ENCODE measurements at places on chromosomes 7 and 10. TPM values are rescaled to one million over a fixed set of nuclear protein-coding genes. Genes with fewer than 3 reads are reported as not detected.

The SLK gene
- 54.2 TPM for total RNA-seq

The EIF4H gene
- total RNA-seq, result 241 TPM

- no peak overlapping the region for H3K4me3 ChIP-seq
- H3K27ac ChIP-seq, result no peak overlapping the region
- peak; percentile 86 for DNase-seq
- H3K36me3 ChIP-seq, result no peaks in the 10 kb centered on the region
Observed at GRCh38 chr7:40887099-40887498, 752.3 kb downstream of the SUGCT start.

DNA sequence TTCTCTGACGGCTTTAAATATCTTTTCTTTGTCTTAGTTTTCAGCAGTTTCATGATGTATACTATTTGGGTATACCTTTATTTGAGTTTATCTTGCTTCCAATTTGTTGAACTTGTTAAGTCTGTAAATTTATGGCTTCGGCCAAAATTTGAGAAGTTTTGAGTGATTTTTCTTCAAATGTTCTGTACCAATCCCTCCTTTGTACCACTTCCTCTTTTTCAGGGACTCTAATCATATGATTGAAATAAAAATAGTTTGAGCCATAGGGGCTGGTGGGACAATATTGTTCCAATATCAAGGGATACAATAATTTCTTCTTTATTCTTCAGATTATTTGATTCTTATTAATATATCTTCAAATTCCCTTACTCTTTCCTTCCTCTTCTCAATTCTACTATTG lies 43.1 kb upstream of the CTTNBP2 start:
- no peaks in the 10 kb centered on the region for H3K36me3 ChIP-seq
- no peak overlapping the region for H3K27ac ChIP-seq
- H3K27me3 ChIP-seq, result no peaks in the 10 kb centered on the region

GRCh38 chr7:47415318-47416212 lies 166.3 kb downstream of the TNS3 start:
- DNase-seq, result no peak
- no peaks in the 10 kb centered on the region for H3K27me3 ChIP-seq
- peaks cover 54% of the 10 kb centered on the region for H3K36me3 ChIP-seq
- no peak overlapping the region for H3K27ac ChIP-seq
- no peak overlapping the region for H3K4me3 ChIP-seq
- peaks cover 4% of the 10 kb centered on the region for H3K4me1 ChIP-seq

DNA sequence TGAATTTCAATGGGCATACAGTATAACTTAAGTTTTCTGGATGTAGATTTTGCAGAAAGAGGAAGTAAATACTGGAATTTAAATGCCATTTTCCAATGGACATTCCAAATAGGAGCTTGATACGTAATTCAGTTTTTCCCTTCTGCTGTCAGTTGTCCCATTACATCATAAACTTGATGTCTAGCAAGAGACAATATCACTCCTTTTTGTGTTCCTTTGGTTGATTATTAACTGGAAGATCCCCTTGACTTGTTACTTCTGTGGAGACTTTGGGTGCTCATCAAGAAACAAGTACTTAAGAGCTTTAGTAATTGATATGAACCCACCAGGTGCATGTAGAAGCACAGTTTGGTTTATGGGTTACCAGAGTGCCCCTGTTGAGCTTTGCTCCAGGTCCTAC lies 116.1 kb downstream of the ST7 start:
- no peak for DNase-seq
- H3K4me1 ChIP-seq, result no peaks in the 10 kb centered on the region
- no peaks in the 10 kb centered on the region for H3K27me3 ChIP-seq
- no peak overlapping the region for H3K4me3 ChIP-seq
- H3K27ac ChIP-seq, result no peak overlapping the region

DNA sequence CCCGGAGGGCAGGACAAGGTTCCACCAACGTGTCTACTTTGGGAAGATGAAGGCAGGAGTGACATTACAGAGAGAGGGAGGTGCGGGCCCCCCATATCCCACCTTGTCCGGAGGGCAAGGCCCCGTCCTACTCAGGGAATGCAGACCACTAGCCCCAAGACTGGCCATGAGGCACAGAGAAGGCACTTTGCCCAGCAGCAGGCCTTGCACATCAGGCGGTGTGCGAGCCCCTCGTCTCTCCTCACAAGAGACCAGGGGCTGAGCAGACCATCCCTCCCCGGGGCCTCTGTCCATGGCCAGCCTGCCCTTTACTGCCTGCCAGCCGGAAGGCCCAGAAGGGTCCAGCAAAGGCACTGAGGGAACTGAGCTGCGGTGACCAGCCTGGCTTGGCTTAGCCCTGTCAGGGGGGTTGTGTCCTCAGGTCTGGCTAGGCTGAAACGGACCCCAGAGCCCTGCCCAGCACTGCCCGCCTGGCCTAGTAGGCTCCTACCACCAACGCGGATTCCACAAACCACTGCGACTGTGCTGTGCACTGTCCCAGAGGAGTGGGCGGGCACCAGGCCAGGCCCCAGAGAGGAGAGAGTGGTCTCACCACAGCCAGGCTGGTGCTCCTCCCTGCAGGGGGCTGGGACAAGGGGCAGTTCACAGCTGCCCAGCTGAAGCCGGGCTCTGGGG lies 16.7 kb downstream of the CAMK2B start:
- DNase-seq, result no peak
- H3K36me3 ChIP-seq, result no peaks in the 10 kb centered on the region
- no peak overlapping the region for H3K27ac ChIP-seq
- no peak overlapping the region for H3K4me3 ChIP-seq
- peaks cover 20% of the 10 kb centered on the region for H3K27me3 ChIP-seq

DNA sequence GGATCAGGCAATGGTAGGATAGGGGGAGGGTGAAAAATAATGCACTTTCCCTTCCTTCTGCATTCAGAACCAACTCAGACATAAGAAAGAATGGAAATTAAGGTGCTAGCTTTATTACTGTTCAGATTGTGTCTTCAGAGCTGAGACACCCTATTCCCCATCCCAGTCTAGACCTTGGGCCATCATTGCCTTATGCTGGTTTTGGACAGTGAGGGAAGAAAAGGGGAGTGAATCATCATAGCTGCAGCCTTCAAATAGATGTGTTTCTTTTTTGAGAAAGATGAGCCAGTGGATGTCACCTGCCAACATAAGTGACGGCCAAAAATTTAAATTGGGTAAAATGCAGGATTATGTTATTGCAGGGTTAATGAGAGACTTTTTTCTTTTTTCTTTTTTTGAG lies 27.0 kb upstream of the TOMM7 start:
- DNase-seq, result no peak
- no peak overlapping the region for H3K27ac ChIP-seq
- H3K36me3 ChIP-seq, result no peaks in the 10 kb centered on the region
- H3K4me1 ChIP-seq, result peaks cover 2% of the 10 kb centered on the region
- no peaks in the 10 kb centered on the region for H3K27me3 ChIP-seq
- H3K4me3 ChIP-seq, result no peak overlapping the region

DNA sequence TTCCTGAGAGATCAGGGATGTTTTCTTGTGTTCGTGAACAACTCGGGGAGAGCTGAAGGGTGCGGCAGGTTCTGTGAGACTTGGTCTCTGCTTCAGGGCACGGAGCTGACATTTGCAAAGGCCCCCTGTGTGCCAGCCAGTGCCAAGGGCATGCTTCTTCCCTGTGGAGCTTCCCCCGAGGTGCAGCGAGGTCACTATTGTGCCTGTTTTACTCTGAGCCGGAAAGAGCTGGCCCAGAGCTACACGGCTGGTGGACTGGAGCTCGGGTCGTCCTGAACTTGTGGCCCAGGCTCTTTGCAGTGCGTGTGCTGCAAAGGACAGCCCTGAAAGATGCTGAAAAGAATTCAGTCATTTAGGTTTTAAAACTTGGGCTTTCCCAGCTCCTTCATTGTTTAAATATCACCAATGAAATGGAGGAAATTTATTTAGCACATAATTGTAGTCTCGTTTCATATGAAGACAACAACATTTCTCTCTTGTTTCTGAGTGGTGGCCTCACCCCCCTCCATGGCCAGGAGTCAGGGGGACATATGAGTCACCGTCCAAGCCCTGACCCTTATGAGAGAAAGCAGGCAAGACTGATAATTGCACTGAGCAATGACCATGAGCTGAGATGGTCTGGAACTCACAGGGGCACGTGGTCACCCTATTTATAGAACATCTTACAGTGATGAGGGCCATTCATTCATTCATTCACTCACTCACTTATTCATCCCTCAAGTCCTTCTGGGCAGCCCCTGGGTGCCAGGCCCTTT lies 102.6 kb downstream of the PTPRE start:
- H3K27me3 ChIP-seq, result peaks cover 3% of the 10 kb centered on the region
- H3K4me3 ChIP-seq, result no peak overlapping the region
- H3K27ac ChIP-seq, result no peak overlapping the region
- H3K4me1 ChIP-seq, result no peaks in the 10 kb centered on the region
- DNase-seq, result peak; percentile 14

The BUD31 gene
- 72.6 TPM for total RNA-seq

DNA sequence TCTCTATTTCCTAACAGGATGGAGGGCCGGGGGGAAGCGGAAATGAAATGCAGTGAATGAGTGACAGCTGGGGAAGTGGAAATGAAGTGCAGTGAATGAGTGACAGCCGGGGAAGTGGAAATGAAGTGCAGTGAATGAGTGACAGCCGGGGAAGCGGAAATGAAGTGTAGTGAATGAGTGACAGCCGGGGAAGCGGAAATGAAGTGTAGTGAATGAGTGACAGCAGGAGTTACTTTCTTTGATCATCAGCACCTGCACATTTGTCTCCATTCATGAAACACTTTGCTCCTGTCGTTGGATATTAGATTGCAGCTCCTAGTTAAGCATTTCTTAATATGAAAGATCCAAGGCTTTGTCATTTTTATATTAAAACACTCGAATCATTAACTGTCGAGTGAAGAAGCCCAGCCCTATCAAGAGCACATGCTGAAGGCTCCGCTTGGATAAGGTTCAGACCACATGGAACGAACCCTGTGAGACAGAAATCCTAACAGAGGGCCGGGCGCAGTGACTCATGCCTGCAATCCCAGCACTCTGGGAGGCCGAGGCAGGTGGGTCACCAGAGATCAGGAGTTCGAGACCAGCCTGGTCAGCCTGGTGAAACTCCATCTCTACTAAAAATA lies 406.0 kb upstream of the ADARB2 start:
- no peaks in the 10 kb centered on the region for H3K4me1 ChIP-seq
- no peak overlapping the region for H3K4me3 ChIP-seq

GRCh38 chr10:125263551-125263950 lies 103.2 kb upstream of the CTBP2 start:
- H3K27me3 ChIP-seq, result no peaks in the 10 kb centered on the region
- no peaks in the 10 kb centered on the region for H3K4me1 ChIP-seq
- H3K4me3 ChIP-seq, result no peak overlapping the region
- H3K36me3 ChIP-seq, result no peaks in the 10 kb centered on the region

DNA sequence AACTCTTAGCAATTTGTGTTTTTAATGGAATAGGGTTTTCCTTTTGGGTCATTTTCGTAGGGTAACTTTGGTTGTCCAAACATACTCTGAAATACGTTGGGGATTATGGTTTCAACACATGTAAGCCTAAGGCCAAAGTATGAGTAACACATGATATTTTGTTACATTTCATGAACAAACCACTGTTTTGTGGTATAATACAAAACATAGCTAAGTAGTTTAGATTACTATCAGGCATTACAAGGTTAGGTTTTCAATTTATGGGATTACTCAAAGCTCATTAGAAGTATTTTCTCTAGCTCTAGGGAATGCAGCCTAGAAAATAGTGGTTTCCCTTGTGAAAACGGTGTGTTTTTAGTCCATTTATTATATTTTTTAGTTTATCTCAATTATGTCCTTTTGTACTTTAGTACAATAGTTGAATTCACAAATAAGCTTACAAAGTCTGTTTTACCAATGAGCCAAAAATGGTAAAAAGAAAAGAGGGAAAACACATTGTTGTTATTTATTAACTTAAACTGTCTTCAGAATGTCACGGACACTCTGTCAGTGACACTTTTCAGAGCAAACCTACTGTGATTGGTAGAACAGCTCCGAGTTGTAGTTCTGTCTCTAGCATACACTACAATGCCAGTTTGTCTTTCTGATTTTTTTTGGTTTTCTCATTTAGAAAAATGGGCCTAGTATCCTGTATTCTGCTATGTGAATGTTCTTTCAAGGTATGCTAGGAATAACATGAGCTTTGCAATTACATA lies 473.7 kb downstream of the SUGCT start:
- peaks cover 2% of the 10 kb centered on the region for H3K4me1 ChIP-seq
- DNase-seq, result no peak
- H3K36me3 ChIP-seq, result no peaks in the 10 kb centered on the region
- H3K27ac ChIP-seq, result no peak overlapping the region
- H3K27me3 ChIP-seq, result no peaks in the 10 kb centered on the region
- H3K4me3 ChIP-seq, result no peak overlapping the region

The NUP205 gene
- 81.7 TPM for total RNA-seq

- peaks cover 3% of the 10 kb centered on the region for H3K4me1 ChIP-seq
- no peaks in the 10 kb centered on the region for H3K27me3 ChIP-seq
- no peak overlapping the region for H3K4me3 ChIP-seq
- H3K27ac ChIP-seq, result no peak overlapping the region
Observed at GRCh38 chr10:119511828-119512515, 30.5 kb downstream of the RGS10 start.

The GIMAP1 gene
- not detected for total RNA-seq

The DGKB gene
- under 0.01 TPM for total RNA-seq

DNA sequence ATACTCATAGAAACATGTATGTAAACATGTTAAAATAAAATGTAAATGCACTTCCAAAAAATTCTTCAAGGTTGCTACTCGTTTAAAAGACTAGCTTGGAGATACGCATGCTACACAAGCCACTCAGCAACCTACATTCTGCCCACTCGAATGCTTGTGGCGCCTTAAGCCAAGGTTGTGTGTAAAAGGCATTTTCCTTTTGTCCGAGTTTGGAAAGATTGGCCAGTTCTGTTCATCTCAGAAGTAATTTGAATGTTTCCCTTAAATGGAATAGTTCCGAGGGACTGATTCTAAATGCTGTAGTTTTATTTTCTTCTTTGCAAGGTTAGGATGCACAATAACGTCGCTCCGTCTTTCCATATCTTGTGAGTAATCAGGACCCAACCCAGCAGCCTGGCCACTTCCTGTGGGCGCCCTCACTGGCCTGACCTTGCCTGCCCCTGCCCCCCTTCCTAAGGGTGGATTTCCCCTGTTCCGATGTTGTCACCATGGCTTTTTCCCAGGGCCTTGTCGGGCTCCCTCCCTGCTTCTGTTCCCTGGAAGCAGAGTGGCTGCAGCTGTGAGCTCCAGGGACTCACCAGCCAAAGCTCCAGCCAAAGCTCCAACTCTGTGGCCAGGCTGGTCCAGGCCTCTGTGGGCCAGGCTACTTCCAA lies 70.6 kb downstream of the PTPRE start:
- H3K4me3 ChIP-seq, result no peak overlapping the region
- H3K27me3 ChIP-seq, result no peaks in the 10 kb centered on the region
- H3K4me1 ChIP-seq, result peaks cover 3% of the 10 kb centered on the region
- H3K27ac ChIP-seq, result peak overlapping the region; percentile 67

The LBX1 gene
- total RNA-seq, result not detected
